ENCODE measurements at places on chromosomes 16 and 17.
A peak's percentile ranks its signal among the peaks of the same experiment; 100 is the strongest.

- DNase-seq: no peak
- no peaks in the 10 kb centered on the region for H3K4me1 ChIP-seq
- H3K27ac ChIP-seq: no peak overlapping the region
- H3K4me3 ChIP-seq: no peak overlapping the region
These were observed 62.3 kb upstream of the PHOSPHO1 start for GRCh38 chr17:49292901-49293300.

DNA sequence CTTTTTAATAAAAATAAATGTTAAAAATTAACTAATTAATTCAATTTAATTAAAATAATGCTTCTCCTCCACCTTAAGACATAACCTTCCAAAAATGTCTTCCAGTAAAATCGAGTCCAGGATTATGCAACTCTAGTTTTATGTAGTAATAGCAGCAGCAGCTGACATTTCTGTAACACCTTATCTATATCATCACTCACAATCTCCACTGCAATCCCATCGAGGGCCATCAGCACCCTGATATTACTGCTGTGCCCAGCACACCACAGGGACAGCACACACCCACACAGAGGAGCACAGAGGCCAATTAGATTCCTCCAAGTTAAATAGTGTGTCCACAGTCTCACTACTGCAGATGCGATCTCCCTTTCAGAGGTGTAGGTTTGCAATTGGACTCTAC lies 2.9 kb downstream of the RPH3AL start:
- no peak overlapping the region for H3K4me3 ChIP-seq
- peak overlapping the region; percentile 25 for H3K27ac ChIP-seq
- no peaks in the 10 kb centered on the region for H3K27me3 ChIP-seq
- peaks cover 6% of the 10 kb centered on the region for H3K4me1 ChIP-seq
- H3K36me3 ChIP-seq: no peaks in the 10 kb centered on the region
- DNase-seq: no peak

GRCh38 chr17:82249896-82250581 lies 21.2 kb downstream of the SLC16A3 start:
- H3K4me1 ChIP-seq: no peaks in the 10 kb centered on the region
- H3K36me3 ChIP-seq: peaks cover 99% of the 10 kb centered on the region
- no peaks in the 10 kb centered on the region for H3K27me3 ChIP-seq
- H3K27ac ChIP-seq: no peak overlapping the region
- no peak overlapping the region for H3K4me3 ChIP-seq

GRCh38 chr17:34276826-34277225 lies 6.8 kb downstream of the CCL7 start:
- DNase-seq: no peak
- H3K27me3 ChIP-seq: no peaks in the 10 kb centered on the region
- H3K36me3 ChIP-seq: no peaks in the 10 kb centered on the region
- no peaks in the 10 kb centered on the region for H3K4me1 ChIP-seq
- no peak overlapping the region for H3K4me3 ChIP-seq

- no peaks in the 10 kb centered on the region for H3K27me3 ChIP-seq
- H3K4me1 ChIP-seq: no peaks in the 10 kb centered on the region
- no peak for DNase-seq
- no peak overlapping the region for H3K27ac ChIP-seq
These were observed 32.9 kb upstream of the ANKRD40CL start for GRCh38 chr17:50800196-50800700.

- H3K36me3 ChIP-seq: no peaks in the 10 kb centered on the region
- no peak overlapping the region for H3K27ac ChIP-seq
- H3K4me1 ChIP-seq: no peaks in the 10 kb centered on the region
These were observed 5.5 kb downstream of the TMEM204 start for GRCh38 chr16:1538804-1539520.
